ENCODE measurements at places on chromosomes 2 and 18. TPM values are rescaled to one million over a fixed set of nuclear protein-coding genes. Genes with fewer than 3 reads are reported as not detected.
A peak's percentile ranks its signal among the peaks of the same experiment; 100 is the strongest.

GRCh38 chr2:12988279-12988678 is 271.5 kb downstream of the TRIB2 start:
- no peaks in the 10 kb centered on the region for H3K4me1 ChIP-seq
- no peaks in the 10 kb centered on the region for H3K27me3 ChIP-seq
- H3K4me3 ChIP-seq: no peak overlapping the region
- no peak overlapping the region for H3K27ac ChIP-seq

DNA sequence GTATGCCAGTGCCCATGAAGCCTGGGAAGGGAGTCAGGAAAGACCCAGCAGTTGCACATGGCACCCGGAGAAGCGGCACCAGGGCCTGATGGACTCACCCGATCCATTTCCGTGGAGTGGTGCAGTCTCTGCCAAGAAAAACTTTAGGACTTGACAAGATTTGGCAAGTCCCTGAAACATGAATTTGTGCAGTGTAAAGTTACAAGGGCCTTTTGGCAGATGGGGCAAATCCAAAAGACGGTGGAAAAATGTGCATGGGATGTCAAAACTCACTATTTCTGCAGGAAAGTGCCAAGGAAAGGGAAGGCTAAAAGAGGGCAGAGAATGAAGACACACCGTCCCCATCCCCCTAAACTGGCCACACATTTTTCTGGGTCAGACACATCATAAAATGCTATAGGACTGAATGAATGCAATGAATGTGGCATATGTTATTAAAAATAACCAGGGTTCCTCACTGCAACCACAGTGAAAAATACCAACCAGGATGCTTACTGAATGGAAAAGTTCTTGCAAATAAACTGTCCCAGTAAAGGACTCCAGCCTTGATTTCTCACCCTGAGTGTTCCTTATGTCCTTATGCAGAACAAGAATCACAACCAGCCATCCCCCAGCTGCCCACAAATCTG is 173.5 kb upstream of the SIX2 start:
- H3K27ac ChIP-seq: no peak overlapping the region
- H3K4me1 ChIP-seq: no peaks in the 10 kb centered on the region
- no peaks in the 10 kb centered on the region for H3K27me3 ChIP-seq
- H3K36me3 ChIP-seq: no peaks in the 10 kb centered on the region
- DNase-seq: no peak

DNA sequence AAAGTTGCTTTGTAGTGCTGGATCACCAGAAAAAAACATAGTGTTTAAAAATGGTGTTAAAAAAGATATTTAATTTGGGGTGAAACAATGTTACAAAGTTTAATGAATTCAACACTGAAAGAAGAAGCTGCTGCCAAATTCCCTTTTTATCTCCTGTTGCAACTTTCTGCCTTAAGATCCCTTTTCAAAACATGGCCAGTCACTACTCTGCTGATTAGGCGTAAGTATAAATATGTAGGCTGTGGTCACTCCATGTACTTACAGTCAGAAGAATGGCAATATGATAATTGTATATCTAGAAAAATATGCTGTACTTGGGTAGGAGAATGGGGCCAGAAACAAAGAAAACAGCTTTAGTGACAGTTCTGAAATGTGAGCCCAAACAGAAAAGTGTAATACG is 123.5 kb upstream of the ZBTB14 start:
- H3K4me3 ChIP-seq: no peak overlapping the region
- no peaks in the 10 kb centered on the region for H3K27me3 ChIP-seq
- no peak overlapping the region for H3K27ac ChIP-seq
- H3K36me3 ChIP-seq: no peaks in the 10 kb centered on the region
- DNase-seq: no peak
- H3K4me1 ChIP-seq: no peaks in the 10 kb centered on the region

GRCh38 chr2:238505892-238506280 is 79.2 kb downstream of the ASB1 start:
- no peaks in the 10 kb centered on the region for H3K27me3 ChIP-seq
- DNase-seq: no peak
- H3K4me1 ChIP-seq: no peaks in the 10 kb centered on the region
- H3K4me3 ChIP-seq: no peak overlapping the region

GRCh38 chr18:8967573-8967972 is 134.9 kb upstream of the NDUFV2 start:
- H3K4me1 ChIP-seq: no peaks in the 10 kb centered on the region
- H3K4me3 ChIP-seq: no peak overlapping the region
- H3K27me3 ChIP-seq: no peaks in the 10 kb centered on the region
- H3K27ac ChIP-seq: no peak overlapping the region
- no peaks in the 10 kb centered on the region for H3K36me3 ChIP-seq
- no peak for DNase-seq

GRCh38 chr2:82780050-82780449 is 1679.0 kb downstream of the SUCLG1 start:
- H3K4me1 ChIP-seq: no peaks in the 10 kb centered on the region
- no peak overlapping the region for H3K27ac ChIP-seq
- no peak for DNase-seq
- H3K27me3 ChIP-seq: no peaks in the 10 kb centered on the region
- H3K4me3 ChIP-seq: no peak overlapping the region
- H3K36me3 ChIP-seq: no peaks in the 10 kb centered on the region

DNA sequence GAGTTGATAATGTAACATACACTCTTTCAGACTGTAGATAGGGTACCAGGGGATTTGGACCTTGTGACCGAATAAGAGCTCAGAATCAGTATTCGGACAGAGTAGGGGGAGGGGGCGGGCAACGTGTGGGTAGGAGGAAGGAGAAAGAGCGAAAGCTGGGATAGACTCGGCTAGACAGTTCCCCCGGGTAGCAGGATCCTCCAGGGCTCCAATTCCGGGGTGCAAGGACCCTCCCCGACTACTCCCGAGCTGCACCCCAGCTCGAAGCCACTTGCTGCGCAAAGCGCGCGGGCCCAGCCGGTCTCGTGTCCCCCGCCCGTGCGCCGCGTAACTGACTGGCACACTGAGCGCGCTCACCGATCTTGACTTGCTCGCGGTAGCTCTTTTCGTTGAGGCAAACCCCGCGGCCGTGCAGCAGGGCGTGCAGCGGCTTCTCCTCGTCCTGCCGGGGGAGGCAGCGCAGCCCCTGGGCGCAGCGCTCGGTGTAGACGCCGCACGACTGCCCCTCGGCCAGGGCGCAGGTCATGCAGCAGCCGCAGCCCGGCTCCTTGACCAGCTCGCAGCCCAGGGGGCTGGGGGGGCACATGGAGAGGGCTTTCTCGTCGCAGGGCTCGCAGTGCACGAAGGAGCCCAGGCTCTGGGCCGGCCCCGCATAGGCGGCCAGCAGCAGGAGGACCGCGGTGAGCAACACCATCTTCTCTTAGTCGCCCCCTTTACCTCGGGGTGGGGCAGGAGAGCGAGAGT is 1.1 kb downstream of the IGFBP5 start:
- H3K27ac ChIP-seq: peak overlapping the region; percentile 85
- H3K4me3 ChIP-seq: peak overlapping the region; percentile 61
- H3K36me3 ChIP-seq: no peaks in the 10 kb centered on the region
- H3K4me1 ChIP-seq: peaks cover 3% of the 10 kb centered on the region
- H3K27me3 ChIP-seq: no peaks in the 10 kb centered on the region
- DNase-seq: no peak

The SMAD4 gene
- 102 TPM for total RNA-seq

The RBFA gene
- total RNA-seq: 40.5 TPM

DNA sequence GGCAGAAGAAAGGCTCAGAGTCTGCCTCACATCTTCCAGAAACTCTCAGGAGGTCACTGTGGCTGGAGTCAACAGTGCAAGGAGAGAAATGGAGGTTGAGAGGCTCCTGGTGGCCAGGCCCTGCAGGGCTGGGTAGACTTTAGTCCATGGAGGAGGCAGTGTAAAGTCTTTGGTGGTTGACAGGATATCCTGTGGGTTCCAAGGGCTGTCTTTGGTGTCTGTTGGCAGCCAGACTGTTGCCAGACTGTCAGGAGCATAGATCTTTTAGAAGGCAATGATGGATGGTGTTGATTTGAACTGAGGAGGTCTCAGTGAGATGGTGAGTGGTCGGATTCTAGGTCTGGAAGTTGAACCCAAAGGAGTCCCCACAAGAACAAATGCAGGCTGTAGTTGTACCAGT is 45.0 kb upstream of the SKOR2 start:
- H3K27ac ChIP-seq: no peak overlapping the region
- no peak for DNase-seq
- peaks cover 5% of the 10 kb centered on the region for H3K27me3 ChIP-seq
- H3K4me3 ChIP-seq: no peak overlapping the region

- H3K4me3 ChIP-seq: no peak overlapping the region
- peak overlapping the region; percentile 32 for H3K27ac ChIP-seq
- H3K4me1 ChIP-seq: no peaks in the 10 kb centered on the region
Observed at GRCh38 chr2:98461498-98462049, 16.9 kb downstream of the INPP4A start.

GRCh38 chr2:28490558-28490957 is 5.3 kb upstream of the PLB1 start:
- no peaks in the 10 kb centered on the region for H3K36me3 ChIP-seq
- no peaks in the 10 kb centered on the region for H3K27me3 ChIP-seq
- no peaks in the 10 kb centered on the region for H3K4me1 ChIP-seq
- no peak overlapping the region for H3K27ac ChIP-seq
- no peak overlapping the region for H3K4me3 ChIP-seq

The FAP gene
- 36.0 TPM for total RNA-seq

DNA sequence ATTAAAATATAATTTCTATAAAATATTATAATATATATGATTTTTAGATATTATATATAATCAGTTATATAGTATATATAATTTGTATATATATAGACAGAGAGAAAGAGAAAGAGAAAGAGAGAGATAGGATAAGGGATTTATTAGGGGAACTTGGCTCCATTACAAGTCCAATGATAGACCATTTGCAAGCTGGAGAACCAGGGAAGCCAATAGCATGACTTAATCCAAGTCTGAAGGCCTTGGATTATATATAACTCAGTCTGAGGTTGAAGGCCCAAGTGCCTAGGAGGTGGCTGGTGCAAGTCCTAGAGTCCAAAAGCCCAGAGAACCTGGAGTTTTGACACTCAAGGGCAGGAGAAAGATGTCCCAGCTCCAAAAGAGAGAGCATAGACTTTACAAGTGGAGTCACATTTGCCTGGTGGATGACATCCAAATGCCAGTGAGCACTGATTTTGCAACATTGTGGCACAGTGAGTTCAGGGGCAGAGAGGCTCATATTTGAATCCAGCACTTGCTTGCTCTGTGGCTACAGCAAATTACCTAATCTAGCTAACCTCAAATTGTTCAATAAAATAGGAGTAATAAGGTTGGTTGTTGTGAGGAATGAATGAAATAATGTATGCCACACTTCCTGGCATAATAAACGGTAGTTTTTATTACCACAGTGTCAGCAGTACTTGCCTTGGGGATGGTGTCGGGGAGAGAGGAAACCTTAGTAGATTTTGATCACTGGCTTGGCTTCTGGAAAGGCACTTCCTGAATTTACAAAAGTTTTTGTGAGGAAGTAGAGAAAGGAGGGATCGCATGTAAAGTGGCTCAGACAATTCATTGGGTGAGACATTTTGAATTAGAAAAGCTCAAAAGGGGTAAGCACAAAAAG is 69.6 kb upstream of the CD28 start:
- H3K27ac ChIP-seq: peak overlapping the region; percentile 52
- H3K36me3 ChIP-seq: no peaks in the 10 kb centered on the region
- no peak for DNase-seq
- H3K4me3 ChIP-seq: no peak overlapping the region
- H3K4me1 ChIP-seq: no peaks in the 10 kb centered on the region
- no peaks in the 10 kb centered on the region for H3K27me3 ChIP-seq

DNA sequence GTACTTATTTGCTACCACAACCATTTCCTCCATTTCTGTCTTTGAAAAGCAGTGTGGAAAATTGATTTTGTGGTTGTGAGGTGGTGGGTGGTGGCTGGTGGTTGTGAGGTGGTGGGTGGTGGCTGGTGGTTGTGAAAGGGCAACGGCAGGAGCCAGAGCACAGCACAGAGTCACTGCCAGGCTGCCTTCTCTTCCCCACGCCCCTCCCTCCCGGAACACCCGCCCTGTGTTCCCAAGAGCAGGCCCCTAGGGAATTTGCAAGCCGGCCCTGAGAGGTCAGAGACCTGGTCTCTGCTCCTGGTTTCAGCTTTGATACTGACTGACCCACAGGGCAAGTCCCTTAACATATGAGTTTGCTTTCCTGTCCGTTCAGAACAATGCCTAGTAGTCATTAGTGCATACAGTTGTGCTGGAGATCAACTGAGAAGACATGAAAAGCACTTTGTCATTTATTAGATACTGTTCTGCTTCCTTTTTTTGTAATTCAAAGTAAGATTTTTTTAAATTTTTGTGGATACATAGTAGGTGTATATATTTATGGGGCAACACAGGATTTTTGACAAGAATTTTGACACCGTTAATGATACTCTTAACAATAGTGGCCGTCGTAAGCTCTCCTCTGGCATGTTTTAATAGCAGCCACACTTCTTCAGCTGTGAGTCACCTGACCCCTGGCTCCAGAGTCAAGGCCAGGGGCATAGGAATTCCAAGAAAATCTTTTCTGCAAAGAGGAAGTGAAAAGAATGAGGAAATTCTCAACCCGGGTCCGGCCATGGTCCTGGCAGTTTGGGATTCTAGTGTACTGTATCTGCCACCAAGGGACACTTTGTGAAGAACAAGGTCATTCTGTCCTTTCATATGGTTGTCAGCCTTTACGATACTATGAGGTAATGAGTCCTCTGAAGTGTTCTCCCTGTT is 53.2 kb downstream of the ITGA6 start:
- H3K27ac ChIP-seq: peak overlapping the region; percentile 54
- H3K4me1 ChIP-seq: no peaks in the 10 kb centered on the region
- H3K36me3 ChIP-seq: no peaks in the 10 kb centered on the region

- no peaks in the 10 kb centered on the region for H3K4me1 ChIP-seq
- H3K4me3 ChIP-seq: no peak overlapping the region
- H3K27ac ChIP-seq: peak overlapping the region; percentile 64
- no peak for DNase-seq
- H3K36me3 ChIP-seq: no peaks in the 10 kb centered on the region
- no peaks in the 10 kb centered on the region for H3K27me3 ChIP-seq
Observed at GRCh38 chr2:157258520-157259326, 1.2 kb downstream of the GALNT5 start.

- DNase-seq: no peak
- peaks cover 6% of the 10 kb centered on the region for H3K36me3 ChIP-seq
- no peak overlapping the region for H3K4me3 ChIP-seq
- H3K27me3 ChIP-seq: no peaks in the 10 kb centered on the region
- no peak overlapping the region for H3K27ac ChIP-seq
- no peaks in the 10 kb centered on the region for H3K4me1 ChIP-seq
Observed at GRCh38 chr18:76444446-76445105, 50.5 kb downstream of the ZNF516 start.

DNA sequence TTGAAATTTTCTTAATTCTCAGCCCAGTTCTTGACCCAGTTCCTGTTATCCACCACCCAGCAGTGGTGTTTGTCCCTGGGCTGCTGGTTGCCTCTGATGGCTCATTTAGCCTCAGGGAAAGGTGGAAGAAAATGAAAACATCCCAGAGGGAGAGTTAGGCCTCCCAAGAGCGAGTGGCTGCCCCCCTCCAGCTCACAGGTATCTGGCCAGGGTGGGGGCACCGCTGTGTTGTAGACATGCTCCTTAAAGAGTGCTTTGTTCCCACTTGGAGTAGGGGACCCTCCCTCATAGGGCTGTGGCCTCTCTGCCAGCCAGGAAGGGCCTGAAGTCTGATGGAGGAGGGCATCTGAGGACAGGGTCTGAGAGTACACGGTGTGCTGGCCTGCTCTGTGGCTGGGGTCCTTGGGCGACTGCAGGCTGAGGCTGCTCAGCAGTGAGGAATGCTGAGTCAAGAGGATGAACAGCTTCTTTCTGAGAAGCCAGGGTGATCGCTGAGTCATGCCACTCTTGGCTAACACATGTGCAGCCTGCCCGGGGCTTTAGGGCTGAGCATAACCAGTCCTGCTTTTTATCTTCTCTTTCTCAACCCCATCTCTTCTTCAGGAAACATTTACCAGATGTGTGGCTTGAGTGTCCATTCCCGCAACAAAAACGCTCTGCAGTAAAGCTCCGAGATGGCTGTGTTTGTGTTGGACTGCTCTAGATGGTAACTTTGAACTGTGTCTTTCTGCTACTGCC is 72.3 kb downstream of the IL1R2 start:
- H3K4me1 ChIP-seq: peaks cover 7% of the 10 kb centered on the region
- no peaks in the 10 kb centered on the region for H3K36me3 ChIP-seq
- H3K4me3 ChIP-seq: peak overlapping the region; percentile 27
- no peaks in the 10 kb centered on the region for H3K27me3 ChIP-seq

Measured in breast epithelium (tissue), 4 donors.